ENCODE measurements at places on chromosomes 4 and X. TPM values are rescaled to one million over a fixed set of nuclear protein-coding genes. Genes with fewer than 3 reads are reported as not detected.

DNA sequence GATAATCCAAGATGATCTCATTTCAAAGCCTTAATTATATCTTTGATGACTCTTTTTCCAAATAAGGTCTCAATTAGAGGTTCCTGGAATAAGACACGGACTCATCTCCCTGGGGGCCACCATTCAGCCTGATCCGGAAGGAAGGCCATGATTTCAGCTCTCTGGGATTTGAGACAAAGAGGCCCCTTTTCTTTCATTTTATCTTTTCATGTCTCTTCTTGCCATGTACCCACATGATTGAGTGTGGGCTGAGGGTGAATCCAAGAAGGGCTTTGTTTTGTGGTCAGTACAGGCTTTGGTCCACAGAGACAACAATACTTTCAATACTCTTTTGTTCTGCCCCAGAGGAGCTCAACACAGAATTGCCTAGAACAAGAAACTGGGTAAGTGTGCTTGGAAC is 261.2 kb downstream of the TRIML1 start:
- no peak for DNase-seq

DNA sequence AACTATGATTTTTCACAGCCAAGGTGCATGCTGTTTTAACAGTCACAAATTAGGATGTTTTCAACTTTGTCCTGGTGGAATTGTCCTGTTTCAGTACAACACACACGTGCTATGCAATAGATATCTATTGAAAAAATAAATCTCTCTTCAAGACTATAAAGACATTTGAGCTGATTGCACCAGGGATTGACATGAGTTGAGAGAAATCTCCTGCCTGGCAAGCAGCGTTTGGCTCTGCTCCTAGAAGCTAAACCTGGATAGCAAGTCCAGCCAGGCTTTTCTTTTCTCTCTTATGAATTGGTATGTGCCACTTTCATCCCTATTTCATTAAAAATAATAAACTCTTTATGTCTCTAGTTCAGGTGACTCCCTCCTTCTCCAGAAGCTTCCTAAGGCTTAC is 16.6 kb upstream of the NPNT start:
- DNase-seq, result no peak

DNA sequence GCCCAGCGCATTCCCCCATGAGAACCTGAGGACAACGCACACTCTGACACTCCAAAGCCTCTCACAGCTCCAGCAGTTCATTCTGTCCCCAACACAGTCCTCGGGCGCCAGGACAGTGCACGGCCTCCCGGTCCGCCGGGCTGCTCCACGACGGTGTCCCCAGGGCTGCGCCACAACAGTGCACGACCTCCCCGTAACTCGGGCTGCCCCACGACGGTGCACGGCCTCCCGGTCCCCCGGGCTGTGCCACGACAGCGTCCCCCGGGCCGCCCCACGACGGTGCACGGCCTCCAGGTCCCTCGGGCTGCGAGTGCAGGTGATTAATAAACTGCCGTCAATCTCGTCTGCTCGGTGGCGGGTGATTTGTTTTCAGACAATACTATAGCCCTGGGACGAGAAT is 585.1 kb upstream of the FRG1 start:
- no peak for DNase-seq

DNA sequence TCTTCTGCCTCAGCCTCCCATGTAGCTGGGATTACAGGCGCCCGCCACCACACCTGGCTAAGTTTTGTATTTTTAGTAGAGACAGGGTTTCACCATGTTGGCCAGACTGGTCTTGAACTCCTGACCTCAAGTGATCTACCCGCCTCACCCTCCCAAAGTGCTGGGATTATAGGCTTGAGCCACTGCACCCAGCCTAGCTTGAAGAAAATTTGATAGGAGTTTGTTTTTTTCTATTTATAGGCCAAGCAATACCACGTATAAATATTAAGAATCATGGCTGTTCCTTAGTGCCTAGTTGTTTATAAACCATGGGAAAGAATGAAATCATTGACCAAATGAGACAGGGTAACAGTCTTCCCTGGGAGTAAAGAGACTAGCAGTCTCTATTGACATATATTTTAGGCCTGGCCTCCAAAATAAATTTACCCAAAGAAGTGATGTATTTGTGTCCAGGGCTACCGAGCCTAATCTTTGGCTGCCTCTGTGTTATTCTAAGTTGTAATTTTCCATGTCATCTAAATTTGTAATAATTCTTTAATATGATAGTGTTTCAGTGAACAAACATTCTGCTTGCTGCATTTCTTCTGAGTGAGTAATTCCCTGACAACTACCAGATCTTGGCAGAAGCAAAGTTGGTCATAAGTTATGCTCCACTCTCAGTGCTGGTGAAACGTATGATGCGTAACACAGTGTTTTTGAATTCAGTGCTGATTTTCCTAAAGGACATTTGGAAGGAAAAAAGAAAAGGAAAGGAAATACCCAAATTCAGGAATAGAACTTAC is 10.3 kb downstream of the PKD2 start:
- no peak for DNase-seq

INTU gene
- total RNA-seq, result 0.43 TPM

Measured in activated T-cell treated with anti-CD3 and anti-CD28 coated beads, Interleukin-2, amount 50 U/mL, for 4 hours (primary cell).